ENCODE measurements at places on chromosomes 11 and 22.

- no peak for DNase-seq
Observed at GRCh38 chr11:99535406-99535805, 514.7 kb downstream of the CNTN5 start.

DNA sequence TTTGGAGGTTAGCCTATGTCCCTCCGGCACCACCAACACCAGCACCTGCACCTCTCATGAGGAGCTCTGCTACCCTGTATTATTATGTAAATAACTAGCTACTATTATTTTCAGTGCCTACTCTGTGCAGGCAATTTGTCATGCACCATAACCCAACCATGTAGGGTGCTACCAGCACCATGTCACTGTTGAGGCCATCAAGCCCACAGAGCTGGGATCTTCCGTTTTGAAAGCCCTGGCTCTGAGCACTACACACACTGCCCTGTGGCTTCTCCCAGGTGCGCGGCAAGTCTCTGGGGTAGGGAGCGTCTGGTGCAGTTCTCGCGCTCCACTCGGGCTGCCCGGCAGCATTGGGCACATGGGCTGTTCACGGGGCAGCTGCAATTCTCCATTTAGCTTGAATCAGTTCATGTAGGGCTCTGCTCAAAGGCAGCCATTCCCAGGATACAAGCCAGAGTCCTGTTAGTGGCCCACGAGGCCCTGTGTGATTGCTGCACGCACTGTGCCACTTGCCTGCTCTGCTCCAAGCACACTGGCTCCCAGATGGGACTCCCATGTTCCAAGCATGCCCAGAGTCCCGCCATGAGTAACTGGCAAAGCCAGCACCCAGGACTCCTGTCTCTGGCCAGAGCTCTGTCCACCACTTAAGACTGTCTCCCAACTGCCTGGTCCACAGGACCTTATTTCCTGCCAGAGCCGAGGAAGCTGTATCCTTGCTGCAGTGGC lies 42.5 kb upstream of the CDON start:
- no peak for DNase-seq

DNA sequence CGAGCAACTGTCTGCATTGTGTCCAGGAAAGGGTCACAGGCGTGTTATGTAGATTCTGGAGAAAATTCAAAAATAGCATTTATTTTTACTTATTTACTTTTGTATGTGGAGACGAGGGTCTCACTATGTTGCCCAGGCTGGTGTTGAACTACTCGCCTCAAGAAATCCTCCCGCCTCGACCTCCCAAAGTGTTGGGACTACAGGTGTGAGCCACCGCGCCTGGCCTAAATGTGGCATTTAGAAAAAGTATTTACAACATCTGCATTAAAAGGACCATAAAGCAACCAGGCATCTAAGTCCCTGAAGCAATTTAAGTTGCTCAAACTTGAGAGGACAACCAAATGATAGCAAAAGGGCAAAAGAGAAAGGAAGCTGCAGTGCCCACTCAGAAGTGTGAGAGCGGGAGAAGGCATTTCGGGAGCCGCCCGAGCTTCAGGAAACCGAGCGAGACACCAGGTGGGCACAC lies 595 bp downstream of the TRIM66 start:
- no peak for DNase-seq

GRCh38 chr11:126919147-126919823 lies 81.3 kb downstream of the KIRREL3 start:
- DNase-seq: no peak

DNA sequence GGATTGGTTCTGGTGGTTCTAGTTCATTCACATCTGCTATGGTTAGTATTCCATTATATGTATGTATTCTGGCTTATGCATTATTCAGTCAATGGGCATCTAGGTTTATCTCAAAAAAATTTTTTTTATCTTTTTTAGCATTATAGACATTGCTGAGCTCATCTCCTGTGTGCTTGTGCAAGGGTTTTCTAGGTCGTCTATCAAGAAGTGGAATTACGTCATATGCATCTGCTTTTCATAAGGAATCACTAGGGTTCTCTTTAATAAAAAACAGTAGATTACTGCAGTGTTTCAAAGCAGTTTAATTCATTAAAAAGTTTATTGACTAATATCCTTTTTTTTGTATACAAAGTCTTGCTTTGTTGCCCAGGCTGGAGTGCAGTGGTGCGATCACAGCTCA lies 21.3 kb downstream of the TBC1D22A start:
- no peak for DNase-seq

GRCh38 chr11:27112946-27113345 lies 72.3 kb downstream of the BBOX1 start:
- no peak for DNase-seq

All from non-pigmented ciliary epithelial cell (primary cell).